AG09309 (cell line): ENCODE measurements at places on chromosomes 7 and 10.

GRCh38 chr7:7688956-7689355, 29.5 kb downstream of the RPA3 start:
- no peak for DNase-seq

DNA sequence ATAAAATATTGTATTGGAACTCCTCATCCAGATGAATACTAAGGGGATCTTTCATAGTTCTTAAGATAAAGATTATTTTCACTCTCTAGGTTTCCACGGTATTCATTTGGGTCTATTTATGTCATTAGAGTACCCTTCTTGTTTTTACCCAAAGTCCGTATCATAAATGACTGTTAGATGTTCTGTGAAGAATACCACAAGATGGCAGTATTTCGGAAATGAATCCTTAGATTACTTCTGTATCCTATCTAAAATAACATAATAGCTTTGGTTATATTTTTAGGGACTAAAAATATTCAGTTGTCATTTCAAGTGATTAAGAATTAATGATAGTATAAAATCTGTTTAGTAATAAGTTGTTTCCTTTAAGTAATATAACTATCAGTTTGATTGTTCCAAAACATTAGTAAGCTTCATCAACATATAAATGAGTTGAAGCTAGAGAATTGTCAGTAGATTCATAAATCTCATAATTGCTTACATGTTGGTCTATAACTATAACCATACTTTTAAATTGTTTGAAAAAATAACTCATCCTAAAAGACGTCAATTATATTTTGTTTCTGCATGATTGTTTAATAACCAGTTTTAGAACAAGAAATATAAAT, 337.5 kb upstream of the KCND2 start:
- DNase-seq = no peak

DNA sequence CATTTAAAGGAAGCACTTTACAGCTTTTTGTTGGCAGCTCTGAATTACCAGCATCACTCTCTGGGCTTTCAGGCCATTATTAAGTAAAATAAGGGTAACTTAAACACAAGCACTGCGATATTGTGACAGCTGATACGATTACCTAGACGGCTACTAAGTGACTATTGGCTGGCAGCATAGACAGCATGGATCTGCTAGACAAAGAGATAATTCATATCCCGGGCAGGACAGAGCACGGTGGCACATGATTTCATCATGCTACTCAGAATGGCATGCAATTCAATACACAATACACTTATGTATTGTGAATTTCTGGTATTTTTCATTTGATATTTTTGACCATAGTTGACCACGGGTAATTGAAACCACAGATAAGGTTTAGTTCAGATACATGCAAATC, 522.0 kb upstream of the LRRN3 start:
- no peak for DNase-seq

DNA sequence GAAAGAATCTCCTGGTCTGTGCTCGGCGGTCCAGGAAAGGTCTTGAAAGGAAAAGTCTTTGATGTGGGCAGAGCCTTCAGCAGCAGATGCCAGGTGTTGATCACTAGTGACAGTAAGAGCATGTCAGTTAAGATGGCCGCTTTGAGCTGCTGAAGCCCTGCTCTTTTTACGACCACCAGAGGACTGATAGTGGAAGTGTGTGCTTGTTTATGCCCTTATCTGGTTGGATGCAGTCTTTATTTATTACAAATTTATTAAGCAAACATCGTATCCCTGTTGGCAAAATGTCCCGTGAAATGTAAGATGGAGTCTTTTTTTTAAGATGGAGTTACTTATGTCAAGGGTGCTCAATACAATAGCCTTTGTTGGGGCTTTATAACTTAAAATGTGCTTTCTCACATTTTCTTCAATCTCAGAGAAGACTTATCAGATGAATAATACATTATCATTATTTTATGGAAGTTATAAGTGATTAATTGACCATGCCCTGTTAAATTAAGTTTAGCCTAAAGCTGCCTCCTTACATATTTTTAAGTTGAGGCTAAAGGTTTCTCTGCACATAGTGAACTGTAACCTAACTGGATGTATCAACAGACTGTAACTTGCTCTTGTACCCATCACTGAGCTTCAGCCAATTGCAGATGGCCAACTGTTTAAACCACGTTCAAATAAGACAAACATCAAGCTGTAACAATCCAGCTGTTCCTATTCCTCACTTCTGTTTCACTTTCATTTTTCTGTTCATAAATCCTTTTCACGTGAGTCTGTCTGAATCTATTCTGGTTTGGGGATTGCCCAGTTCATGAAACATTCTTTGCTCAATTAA, 97.4 kb upstream of the PIK3CG start:
- no peak for DNase-seq

- DNase-seq = no peak
These were observed 30.4 kb downstream of the PDLIM1 start for GRCh38 chr10:95260397-95260881.

DNA sequence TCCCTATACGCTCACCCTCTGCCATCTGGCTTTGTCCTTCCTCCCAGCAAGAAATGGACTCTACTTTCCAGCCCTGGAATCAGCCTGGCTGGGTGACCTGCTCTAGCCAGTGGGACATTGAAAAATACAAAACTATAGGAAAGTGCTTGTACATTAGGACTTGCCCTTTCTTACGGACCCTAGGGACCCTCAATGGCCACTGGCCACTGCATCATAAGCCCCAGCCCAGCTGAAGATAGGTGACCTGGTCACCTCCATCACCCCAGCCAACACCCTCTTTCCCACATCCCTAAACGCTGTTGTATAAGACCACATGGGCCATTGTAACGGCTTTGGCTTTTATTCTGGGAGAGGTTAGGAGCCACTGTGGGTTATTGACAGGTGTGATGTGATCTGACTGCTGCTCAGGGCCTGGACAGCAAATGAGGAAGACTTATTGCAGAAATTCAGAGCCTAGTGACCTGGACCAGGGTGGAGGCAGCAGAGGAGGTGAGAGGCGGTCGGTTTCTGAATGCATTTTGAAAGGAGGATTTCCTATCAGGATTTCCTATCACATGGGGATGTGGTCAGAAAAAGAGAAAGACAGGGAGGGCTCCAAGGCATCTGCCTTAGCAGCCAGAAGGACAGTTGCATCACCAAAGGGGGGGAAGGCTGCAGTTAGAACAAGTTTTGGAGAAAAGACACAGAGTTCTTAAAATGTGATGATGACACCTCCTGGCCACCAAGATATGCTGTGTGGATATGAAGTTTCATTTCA, 2.2 kb upstream of the LMBR1 start:
- no peak for DNase-seq

- DNase-seq = no peak
These were observed 225.8 kb downstream of the PARD3 start for GRCh38 chr10:34589275-34589674.
